ENCODE measurements at places on chromosomes 2 and 18.

DNA sequence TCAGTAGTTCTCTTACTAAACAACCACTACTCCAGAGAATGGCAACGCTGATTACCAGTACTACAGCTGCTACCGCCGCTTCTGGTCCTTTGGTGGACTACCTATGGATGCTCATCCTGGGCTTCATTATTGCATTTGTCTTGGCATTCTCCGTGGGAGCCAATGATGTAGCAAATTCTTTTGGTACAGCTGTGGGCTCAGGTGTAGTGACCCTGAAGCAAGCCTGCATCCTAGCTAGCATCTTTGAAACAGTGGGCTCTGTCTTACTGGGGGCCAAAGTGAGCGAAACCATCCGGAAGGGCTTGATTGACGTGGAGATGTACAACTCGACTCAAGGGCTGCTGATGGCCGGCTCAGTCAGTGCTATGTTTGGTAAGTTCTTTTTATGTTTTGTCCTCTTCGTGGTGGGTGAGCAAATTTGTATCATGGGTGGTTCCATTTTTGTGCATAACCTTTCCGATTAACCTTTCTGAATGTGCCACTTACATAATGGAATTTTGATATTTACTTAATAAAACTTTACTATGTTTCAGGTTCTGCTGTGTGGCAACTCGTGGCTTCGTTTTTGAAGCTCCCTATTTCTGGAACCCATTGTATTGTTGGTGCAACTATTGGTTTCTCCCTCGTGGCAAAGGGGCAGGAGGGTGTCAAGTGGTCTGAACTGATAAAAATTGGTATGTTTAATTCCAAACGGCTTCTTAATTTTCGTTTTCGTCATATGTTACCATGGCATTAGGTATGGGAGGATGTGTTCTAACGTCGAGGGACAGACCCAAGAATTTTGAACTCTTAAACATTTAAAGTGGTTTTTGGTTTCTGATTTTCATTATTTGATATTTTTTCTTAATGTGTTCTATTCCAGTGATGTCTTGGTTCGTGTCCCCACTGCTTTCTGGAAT is 1.3 kb downstream of the SLC20A1 start:
- DNase-seq = peak; percentile 5

- no peak for DNase-seq
Observed at GRCh38 chr2:54936766-54937165, 113.5 kb downstream of the RTN4 start.

DNA sequence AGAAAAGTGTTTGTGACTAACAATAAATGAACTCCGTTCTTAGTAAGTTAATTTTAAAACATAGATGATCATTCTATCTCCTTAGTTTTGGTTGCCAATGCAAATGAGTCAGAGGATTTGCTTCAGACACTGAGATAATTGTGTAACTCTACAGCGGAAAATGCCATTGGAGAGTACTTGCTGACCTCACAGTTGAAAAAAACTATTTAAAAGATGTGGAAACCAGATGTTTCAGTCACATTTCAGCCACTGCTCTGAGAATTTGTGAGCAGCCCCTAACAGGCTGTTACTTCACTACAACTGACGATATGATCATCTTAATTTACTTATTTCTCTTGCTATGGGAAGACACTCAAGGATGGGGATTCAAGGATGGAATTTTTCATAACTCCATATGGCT is at the start of gene TNFAIP6:
TNFAIP6 (plus strand) TSS at position 234 of the 400 bp plus-strand sequence; CDS start at position 309, 75 bp downstream.
- no peak for DNase-seq

DNA sequence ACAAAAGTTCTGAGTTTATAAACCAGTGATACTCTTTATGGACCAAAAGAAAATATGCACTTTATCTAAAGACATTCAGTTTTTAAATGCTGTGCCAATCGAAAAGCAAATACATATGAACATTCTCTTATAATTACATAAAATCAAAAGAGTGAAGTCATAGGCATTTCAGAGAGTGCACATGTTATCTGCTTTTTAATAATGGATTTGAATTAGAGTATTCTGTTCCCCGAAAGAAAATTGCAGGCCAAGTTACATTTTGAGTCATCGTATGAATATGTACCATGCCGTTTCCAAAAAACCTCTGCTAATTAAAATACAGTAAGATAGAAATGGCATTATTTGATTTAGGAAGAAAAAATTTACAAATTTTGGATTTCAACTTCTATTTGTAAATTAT is 565.7 kb downstream of the ZEB2 start:
- DNase-seq = no peak

GRCh38 chr2:234478121-234478858 is 18.6 kb downstream of the ARL4C start:
- DNase-seq = no peak

- no peak for DNase-seq
Observed at GRCh38 chr18:32093523-32093922, 1.8 kb downstream of the RNF138 start.

DNA sequence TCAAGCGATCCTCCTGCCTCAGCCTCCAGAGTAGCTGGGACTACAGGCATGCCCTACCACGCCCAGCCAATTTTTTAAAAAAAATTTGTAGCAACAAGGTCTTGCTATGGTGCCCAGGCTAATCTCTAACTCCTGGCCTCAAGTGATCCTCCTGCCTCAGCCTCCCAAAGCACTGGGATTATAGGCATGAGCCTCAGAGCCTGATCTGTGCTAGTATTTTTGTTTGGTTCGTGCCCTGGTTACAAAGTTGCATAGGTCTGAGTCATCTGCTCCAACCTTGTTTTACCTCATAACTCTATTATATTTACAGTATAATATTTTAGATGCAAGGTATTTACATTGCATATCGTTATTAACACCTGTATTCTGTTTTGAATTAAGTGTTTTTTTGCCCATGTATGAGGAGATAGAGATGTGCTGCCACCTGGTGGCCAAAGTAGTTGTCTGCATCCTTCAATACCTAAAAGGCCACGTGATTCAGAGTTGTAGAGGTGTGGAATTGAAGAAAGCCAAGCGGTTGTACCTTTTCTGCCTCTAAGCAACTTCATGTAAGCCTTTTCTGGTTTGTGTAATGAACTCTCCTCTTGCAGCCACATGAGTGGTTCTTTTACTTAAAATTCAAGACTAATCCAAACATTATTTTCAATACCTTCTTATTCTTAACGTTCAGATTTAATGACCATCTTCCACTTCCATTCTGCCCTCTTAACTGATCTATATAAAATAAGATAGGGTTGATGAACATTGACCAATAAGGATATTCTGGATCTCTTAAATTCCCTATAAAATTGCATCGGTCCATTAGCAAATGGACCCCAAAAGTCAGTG is 19.9 kb upstream of the CABYR start:
- peak; percentile 22 for DNase-seq

DNA sequence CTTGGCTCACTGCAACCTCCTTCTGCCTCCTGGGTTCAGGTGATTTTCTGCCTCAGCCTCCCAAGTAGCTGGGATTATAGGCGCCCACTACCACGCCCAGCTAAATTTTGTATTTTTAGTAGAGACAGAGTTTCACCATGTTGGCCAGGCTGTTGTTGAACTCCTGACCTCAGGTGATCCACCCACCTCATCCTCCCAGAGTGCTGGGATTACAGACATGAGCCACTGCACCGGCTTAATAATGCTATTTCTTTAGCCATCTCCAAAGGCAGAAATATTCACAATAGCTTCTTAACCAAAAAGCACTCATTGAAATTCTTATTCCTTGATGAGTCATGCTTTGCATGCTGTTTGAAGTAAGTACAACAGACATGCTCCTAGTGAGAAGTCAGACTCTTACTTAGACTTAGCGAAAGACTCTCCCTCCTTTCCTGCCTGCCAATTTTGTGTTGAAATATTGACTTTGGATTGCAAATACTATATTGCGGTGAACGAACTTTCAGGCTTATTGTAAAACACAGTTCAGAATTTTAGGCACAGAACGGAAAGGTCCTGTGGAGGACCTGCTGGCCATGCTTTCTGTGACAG is 4.4 kb downstream of the ACTR3 start:
- no peak for DNase-seq

GRCh38 chr18:9191658-9192256 is 55.2 kb downstream of the ANKRD12 start:
- no peak for DNase-seq

GRCh38 chr2:200761266-200761665 is 50.4 kb upstream of the BZW1 start:
- no peak for DNase-seq

GRCh38 chr18:42268798-42269197 is 313.8 kb downstream of the PIK3C3 start:
- DNase-seq = no peak

Measured in DMS153 (cell line).